ENCODE measurements at places on chromosomes 7 and 10.

GRCh38 chr7:136163340-136163801, 186.2 kb upstream of the MTPN start:
- DNase-seq, result no peak

DNA sequence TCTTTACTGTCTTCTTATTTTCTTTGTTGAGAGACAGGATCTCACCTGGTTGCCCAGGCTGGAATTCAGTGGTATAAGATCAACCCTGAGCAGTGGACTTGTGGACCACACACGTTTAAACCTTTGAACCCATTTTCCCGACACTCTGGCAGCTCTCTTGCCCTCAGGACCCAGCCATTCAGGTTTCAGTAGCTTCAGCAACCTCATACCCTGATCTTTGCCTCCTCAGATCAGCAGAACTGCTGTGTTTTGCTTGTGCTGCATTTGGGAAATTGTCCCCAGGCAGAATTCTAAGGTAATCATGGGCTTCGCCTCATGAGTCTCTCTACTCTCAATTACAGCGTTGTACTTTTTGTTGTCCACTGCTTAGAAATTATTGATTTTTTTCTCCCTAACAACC, 317.6 kb upstream of the KIAA1217 start:
- no peak for DNase-seq

DNA sequence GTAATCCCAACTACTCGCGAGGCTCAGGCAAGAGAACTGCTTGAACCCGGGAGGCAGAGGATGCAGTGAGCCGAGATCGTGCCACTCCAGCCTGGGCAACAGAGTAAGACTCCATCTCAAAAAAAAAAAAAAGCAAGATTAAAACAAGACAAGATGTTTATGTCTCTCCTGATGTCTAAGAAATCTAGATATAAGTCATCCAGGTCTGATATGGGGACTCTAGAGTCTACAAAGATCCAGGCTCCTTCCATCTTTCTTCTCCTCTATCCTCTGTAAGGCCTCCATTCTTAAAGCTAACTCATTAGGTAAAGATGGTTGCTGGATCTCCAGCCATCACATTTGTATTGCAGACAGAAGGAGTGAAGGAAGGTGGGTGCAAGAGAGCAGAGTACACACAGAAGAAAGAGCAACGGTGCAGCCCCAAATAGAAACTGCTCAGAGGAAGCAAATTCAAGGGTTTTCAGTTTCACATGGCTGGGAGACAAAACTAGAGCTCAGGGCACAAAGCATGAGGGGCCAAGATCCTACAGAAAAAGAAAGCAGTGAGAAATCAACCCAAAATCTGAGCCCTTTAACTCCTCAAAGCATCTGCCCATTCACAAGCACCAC, 57.6 kb downstream of the USP6NL start:
- no peak for DNase-seq

GRCh38 chr7:157023589-157023905, 13.1 kb upstream of the MNX1 start:
- no peak for DNase-seq

GRCh38 chr7:93715234-93715633, 140.7 kb upstream of the CALCR start:
- DNase-seq, result no peak

DNA sequence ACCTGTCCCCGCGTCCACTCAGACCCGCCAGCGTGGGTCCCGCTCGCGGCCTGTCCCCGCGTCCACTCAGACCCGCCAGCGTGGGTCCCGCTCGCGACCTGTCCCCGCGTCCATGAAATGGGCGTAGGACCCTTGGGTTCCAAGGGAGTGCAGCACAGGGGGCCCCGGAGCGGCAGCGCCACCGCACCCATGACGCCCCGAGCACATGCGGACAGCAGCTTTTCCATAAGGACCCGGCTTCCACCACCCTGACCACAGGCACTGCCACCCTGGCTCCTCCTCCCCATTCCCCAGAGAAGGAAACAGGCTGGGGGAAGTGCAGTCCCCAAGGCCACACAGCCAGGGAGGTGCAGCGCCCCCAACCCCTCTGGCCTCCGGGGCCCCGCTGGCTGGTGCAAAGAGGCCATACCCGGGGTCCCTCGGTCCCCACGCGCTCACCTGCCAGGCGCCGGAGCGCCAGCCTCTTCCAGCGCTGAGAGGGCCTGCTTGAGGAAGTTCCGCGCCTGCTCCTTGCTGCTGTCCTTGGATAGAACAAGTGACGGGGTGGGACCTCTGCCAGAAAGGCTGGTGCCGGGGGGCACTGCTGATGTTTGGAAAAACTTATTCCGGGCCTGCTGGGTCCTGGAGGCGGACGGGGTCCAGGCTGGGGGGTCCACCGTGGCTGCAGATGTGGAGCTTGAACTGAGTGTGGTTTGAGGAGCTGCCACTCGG, 14.9 kb downstream of the MICALL2 start:
- DNase-seq, result no peak

DNA sequence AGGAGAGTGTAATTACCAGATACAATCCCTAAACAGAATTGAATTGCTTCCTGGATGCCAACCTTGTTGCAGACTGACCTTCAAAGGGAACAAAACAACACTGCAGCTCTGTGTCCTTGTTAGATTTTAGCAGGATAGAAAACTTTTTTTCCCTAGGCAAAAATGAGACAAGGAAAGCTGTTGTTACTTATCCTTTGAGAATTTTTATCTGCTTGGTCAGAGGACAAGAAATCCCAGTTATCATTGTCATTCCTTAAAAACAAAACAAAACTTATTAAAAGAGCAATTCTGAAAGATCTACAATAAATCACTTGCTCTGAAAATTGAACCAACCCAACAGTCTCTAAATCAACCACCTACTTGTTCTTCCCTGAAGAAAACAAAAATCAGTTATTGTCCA, 652.6 kb downstream of the REEP3 start:
- no peak for DNase-seq

GRCh38 chr7:149872419-149873073, 1.2 kb upstream of the ATP6V0E2 start:
- peak; percentile 81 for DNase-seq

GRCh38 chr7:12529971-12530710, 40.4 kb upstream of the SCIN start:
- DNase-seq, result no peak

DNA sequence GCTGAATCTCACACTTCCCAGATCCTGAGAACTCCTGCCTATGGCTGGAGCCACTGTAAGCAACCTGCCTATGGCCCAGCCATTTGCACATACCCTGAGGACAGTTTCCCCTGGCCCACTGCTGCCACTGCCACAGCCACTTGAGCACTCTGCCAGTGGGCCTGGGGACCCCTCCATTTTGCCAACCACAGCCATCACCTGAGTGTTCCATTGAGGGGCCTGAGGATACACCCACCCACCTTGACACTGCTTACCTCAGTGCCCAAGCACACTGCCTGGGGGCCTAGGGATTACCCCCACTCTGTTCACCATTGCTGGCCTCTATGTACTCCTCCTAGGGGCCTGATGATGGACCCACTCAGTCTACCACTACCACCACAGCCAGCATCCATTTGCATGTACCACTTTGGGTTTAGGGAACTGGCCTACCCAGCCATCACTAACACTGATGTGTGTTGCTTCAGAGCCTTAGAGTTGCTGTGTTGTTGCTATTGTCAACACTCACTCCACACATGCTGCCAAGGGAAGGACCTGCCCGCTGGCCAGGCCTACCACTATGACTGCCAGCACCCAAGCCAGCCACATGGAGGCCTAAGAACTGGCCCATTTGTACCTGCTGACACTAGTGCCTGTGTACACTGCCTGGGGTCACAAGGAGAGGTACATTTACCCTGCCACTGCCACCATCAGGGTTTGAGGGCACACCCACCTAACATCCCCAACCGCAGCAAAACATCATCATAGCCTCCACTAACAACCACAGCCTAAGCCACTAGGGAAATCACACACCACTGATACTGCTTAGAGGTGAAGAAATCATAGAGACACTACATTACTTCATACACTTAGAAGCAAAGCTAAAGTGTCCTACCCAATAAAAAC, 45.9 kb upstream of the ANTXRL start:
- no peak for DNase-seq

- no peak for DNase-seq
Observed at GRCh38 chr10:48194830-48195229, 79.7 kb downstream of the FRMPD2 start.

GRCh38 chr10:125520968-125521367, 162.0 kb downstream of the TEX36 start:
- DNase-seq, result no peak

DNA sequence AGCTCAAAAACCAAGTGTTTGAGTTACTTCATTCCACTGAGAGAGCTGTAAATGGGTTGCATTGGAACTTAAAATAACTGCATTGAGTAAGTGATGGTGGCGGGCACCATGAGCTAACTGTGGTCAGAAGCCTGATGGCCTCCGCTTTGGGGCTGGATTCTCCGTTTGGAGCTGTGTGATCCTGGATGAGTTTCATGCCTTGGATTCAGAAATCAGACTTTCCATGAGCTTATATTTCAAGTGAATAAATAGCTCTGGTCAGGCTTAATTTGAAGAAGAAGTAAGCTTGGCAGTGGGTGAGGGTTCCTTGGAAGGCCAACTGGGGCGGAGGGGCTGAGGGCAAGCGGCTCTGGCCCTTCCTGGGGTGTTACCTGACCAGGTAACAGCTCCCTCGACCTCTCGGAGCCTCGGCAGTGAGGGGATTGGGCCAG, 5.6 kb downstream of the HTRA1 start:
- DNase-seq, result no peak

DNA sequence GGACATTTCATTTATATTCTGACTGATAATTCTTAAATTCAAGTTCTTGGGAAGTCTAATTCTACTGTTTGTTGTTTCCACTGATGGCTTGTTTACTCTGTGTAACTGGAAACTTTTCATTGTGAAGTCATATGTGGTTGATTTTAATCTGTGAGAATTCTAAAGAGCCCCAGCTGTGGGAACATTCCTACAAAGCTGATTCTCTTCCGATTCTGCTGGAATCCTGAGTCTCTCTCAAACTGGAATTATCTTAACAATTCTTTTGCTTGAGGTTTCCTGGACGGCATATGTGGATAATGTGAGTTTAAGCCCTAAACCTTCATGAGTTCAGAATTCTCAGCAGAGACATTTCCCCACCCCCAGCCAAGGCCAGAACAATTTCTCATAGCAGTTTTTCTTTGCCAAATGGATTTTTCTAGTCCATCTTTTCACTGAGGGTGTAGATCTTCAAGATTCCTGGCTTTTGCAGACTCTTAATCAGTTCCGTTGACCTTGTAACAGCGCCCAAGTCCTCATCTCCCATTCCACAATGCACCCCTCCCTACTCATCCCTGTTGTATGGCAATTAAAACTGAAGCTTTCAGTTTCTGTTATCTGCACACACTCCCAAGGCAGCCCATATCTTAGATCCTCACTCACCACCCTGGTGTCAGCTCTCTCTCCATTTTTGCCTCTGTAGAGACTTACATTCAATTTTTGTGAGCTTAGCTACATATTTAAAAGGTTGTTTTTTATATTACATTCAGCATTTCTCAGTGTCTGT, 37.6 kb downstream of the GRM8 start:
- no peak for DNase-seq

DNA sequence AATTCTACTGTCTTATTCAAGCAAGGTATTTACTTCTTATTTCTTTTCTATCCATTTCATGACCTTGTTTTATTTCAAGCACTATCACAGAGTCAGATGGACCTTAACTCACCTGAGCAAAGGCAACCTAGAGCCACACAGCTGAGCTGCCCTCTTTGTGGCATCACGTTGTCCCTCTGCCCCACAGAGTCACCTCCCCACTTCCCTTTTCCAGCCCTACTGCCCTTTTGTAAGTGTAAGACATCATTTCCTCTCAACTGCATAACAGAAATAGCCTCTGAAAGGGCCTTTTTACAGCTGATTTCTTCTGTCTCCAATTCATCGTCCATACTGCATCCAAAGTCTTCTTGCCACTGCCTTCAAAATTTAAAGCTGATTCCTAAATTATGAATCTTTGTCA, 946.0 kb downstream of the NRG3 start:
- no peak for DNase-seq

DNA sequence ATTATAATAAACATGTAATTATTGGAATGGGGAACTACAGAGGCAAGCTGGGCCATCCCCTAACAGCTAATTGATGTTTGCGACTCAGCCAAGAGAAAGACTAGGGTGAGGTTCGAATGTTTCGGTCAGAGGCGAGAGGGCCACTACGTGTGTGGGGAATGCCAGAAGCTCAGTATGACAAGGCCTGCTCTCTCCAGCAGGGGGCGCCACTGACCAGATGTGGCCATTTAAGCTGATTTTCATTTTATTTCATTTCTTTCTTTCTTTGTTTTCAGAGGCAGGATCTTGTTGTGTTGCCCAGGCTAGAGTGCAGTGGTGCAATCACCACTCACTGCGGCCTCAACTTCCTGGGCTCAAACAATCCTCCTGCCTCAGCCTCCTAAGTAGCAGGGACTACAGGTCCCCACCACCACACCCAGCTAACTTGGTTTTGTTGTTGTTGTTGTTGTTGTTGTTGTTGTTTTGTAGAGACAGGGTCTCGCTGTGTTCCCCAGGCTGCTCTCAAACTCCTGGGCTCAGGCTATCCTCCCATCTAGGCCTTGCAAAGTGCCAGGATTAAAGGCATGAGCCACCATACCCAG, 38.1 kb downstream of the TMEM130 start:
- no peak for DNase-seq

DNA sequence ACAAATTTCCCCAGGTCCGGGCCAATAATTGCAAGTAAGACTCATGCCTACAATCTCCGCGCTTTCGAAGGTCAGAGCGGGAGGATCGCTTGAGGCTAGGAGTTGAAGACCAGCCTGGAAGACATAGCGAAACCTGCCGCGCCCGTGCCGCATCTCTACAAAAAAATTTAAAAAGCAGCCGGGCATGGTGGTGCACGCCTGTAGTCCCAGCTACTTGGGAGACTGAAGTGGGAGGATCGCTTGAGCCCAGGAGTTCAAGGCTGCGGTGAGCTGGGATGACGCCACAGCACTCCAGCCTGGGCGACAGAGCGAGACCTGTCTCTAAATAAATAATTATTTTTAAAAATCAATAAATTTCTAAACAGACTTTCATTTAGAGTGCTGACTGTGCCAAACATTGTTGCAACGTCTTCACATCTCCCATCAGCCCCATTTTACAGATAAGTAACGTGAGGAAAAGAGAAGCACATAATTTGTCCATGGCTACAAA, 494 bp upstream of the CFAP43 start:
- DNase-seq, result no peak

DNA sequence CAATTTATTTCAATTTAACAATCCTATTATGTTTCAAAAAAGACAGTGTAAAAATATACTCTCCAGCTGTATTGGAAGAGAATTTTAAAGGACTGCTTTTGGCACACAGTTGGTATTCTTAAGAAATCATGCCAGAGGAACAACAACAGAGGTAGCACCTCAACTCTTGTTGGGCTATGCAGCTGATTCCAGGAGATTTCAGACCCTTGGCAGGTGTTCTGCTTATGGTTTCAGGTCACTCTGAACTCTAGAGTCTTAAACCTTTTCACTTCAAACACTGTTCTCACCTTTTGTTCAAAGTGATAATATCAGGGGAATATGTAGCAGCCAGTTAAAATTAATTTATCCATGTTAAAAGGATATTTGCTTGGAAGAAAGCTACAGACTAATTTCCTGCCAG, 160.1 kb downstream of the PFKFB3 start:
- no peak for DNase-seq
